CD4-positive, alpha-beta T cell treated with Interleukin-10 for 1 hour (primary cell): ENCODE measurements at places on chromosomes 4 and X.
A peak's percentile ranks its signal among the peaks of the same experiment; 100 is the strongest.

DNA sequence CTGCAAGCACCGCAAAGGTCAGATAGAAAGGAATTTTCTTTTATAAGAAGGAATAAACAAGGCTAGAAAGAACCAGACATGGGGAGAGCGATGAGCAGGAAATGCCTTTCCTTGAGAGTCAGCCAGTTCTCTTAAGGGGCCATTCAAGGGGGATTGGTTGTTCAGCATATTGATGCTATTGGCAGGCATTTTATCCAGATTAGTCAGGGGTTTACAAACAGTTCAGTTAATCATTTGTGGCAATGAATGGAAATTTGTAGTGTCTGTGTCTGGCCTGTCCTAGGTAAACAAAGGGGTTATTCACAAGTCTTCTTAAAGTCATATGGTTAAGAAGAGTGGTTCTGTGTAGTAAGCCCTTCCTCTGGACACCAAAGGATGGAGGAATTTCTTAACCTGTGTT lies 184.7 kb upstream of the FRMPD4 start:
- no peak for DNase-seq

DNA sequence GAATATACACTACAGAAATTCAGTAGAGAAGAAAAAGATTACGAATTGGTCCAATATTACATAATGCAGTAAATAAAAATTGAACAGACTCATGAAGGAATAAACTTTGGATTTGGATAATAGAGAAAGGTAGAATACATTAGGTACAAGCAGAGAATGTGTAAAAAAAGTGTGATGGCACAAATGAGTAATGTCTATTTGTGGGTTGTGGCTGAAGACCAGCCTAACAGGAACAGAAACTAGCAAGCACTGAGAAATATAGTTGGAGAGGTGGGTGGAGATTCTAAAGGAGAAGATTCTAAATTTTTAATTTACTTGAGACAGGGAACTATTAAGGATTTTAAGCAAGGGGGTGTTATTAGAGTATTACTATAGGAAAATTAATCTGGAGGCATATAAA lies 15.2 kb upstream of the CLOCK start:
- DNase-seq = no peak

- DNase-seq = no peak
Measured at GRCh38 chrX:72280321-72280845, 3.3 kb upstream of the RPS4X start.

DNA sequence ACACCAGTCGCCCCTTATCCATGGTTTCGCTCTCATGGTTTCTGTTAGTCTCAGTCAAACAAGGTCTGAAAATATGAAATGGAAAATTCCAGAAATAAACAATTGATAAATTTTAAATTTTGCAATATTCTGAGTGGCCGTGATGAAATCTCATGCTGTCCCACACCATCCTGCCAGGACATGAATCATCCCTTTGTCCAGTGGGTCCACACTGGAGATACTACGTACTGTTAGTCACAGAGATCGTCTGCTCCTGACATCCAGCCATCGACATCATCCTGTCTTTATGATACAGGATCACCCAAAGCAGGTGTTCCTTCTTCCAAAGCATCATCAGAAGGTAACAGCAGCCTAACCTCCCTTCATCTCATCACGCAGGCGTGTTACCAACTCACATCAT lies 76.5 kb upstream of the MSX1 start:
- no peak for DNase-seq

- no peak for DNase-seq
Measured at GRCh38 chr4:147928400-147928799, 196.5 kb downstream of the ARHGAP10 start.

GRCh38 chr4:15149234-15149838 lies 147.1 kb downstream of the CPEB2 start:
- no peak for DNase-seq

DNA sequence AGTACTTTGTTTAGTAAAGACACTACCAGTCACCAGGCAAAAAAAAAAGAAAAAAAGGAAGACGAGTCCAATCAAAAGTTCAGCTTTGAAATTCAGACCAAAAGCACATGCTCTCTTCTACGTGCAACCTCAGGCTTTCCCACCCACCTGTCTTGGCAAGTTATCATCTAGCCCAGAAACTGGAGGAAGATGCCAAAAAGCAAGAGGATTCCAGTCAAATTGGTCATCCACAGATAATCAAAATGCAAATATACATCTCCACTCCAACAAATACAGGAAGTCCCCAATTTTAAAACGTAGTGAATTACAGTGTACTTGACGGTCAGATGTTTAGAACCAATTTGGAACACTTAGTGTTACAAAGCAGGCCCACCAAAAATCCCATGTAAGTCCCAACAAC lies 96.5 kb downstream of the PALLD start:
- no peak for DNase-seq

DNA sequence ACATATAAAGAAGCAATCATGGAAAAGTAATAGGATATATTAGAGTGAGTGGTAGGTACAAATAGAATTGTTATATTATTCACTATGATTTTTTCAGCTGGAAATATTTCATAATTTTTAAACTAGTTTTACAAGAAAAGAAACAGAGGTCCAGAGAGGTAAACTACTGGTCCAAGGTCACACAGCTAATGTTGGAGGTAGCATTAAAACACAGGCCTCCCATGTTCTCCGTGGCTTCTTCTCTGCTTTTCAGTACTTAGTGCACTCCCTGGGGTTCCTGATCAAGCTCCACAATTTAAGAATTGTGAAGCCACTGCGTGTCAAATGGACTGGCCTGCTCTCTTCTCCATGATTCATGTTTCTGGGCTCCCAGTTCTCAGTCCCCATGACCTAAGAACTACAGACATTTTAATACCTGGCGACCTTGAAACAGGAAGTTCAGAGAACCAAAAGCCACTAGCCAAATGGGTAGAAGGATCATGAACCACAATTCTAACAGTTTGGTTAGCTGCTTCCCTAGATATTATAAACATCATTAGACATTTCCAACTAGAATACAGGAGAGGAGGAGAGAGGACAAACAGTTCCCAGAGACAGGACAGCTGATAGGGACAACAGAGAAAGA lies 172.0 kb upstream of the KLF3 start:
- no peak for DNase-seq

GRCh38 chr4:8244001-8244757 lies 25.4 kb upstream of the HTRA3 start:
- DNase-seq = no peak

DNA sequence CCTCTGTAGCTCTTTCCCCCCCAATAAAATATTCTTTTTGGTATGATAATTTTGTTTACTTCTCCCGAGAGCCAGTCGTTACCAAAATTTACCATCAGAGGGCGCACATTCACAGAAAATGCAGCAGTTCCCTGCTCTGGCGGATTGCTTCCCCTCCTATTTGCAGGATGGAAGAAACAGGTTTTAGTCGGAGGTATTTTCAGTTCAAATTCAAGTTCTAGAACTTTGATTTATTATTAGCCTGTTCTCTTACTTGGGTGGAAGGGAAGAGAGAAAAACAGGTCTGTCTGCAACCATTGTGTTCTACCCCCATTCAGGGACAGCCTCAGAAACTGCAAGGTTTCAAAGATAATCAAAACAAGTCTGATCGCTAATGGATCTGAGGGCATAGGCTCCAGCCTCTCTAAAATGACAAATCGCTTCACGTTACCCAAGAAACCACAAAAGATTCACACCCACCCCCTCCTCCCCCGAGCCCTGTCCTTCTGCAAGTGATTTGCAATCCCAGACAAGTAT lies 263.8 kb upstream of the RPS6KA3 start:
- DNase-seq = peak; percentile 62

GRCh38 chr4:176882206-176882605 lies 89.5 kb upstream of the VEGFC start:
- no peak for DNase-seq

DNA sequence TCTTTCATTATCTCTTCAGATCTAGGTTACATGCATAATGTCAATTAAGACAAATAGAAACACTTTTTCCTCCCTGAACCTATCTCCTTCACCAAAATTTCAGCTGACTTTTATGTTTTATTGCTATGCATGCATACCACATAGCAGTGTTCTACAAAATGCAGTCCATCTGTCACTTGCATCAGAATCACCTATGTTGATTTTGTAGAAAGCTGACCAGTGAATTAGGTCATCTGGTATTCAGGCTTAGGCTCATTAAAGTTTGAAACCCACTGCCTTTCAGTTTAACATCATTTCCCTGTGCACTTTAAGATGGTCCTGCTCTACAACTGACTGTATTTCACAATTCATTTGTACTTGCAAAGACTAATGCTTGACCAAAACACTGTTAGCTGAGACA lies 277.9 kb downstream of the CFAP299 start:
- no peak for DNase-seq

DNA sequence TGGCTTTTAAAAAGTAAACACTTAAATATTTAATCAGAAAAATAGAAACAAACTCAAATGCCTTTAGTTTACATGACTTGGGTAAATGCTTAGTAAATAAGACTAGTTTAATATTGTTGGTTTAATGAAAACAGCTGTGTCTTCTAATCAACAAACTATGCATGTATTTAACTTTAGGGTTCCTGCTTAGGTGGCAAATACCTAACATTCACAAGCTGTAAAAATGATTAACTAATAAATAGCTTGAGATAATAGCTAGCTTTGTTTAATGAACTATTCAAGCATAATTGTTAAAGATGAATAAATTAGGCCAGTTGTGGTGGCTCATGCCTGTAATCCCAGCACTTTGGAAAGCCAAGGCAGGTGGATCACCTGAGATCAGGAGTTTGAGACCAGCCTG lies 30.0 kb upstream of the USP46 start:
- no peak for DNase-seq

GRCh38 chrX:136215559-136215958 lies 35.6 kb downstream of the MAP7D3 start:
- DNase-seq = no peak

- DNase-seq = no peak
Measured at GRCh38 chr4:67935888-67936287, 27.4 kb downstream of the TMPRSS11A start.

DNA sequence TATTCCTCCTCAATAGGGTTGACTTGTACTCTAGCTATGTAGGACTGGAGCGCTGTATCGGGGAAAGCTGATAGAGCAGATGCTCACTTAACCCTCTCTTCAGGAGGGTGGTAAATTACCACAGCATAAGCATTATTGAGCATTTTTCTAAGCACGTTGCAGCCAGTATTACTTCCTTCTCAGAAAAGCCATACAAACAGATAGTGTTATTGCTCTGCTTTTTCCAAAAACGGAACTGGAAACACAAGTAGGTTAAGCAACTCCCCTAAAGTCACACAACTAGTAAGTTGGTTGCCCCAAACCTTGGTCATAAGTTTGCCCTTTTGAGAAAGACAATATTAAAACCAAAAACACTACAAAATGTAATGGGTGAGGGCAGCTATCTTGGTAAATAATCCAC lies 73.9 kb downstream of the REELD1 start:
- no peak for DNase-seq

GRCh38 chrX:2710041-2710840 lies 19.1 kb downstream of the CD99 start:
- peak; percentile 58 for DNase-seq

DNA sequence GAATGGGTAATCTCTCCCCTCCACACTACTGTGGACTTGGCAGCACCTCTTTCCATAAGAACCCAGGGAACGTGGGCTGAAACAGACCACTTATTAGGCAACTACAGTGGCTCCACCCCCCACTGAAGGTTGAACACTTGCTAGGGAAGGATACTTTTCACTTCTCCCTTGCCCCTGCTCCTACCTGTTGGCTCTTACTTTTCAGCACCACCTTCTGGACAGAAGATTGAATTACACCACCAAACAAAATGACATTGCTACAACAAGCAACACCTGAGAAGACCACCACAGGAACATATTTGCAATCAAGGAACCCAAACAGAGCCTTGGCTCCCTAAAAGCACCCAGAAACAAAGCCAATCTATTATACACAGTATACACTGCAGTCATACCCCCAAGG lies 132.1 kb upstream of the CXCL13 start:
- no peak for DNase-seq

DNA sequence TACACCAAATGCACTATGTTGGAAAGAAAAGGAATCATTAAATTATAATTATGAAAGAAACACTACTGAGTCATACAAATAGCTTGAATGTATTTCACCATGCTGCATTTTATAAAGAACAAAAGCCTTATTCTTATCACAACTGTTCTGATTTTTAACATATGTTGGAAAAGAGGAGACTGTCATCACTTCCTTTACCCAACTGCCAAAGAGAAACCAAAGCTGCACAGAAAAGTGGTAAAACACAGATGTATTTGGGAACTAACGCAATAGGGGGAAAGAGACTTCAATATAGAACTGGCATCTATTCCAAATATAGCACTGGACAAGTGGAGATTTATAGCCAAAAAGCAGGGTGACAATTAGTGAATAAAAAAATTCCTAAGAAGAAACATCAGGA lies 181.0 kb downstream of the SPANXN3 start:
- DNase-seq = no peak

DNA sequence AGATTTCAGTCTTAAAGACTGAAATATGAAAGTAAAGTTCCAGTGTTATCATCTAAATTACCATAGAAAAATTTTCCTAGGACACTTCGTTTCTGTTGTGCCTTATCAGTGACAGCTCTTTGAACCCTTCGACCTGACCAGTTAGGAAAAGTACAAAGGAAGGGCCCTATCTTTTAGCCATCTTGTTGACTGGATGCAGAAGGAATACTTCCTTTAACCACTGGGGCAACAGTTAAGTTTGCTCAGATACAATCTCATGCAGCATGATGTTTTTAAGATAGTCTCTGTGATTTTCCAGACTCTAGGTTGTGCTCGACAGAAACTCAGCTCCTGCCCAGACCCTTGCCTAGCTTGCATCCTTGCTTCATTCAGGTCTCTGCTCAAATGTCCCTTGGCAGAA lies 210.5 kb upstream of the RPS6KA3 start:
- no peak for DNase-seq

- DNase-seq = no peak
Measured at GRCh38 chr4:98517218-98518021, 141.0 kb downstream of the TSPAN5 start.
